ENCODE measurements at places on chromosomes 2 and 18.

GRCh38 chr2:85769236-85769982, 15.6 kb downstream of the ATOH8 start:
- DNase-seq: peak; percentile 28

DNA sequence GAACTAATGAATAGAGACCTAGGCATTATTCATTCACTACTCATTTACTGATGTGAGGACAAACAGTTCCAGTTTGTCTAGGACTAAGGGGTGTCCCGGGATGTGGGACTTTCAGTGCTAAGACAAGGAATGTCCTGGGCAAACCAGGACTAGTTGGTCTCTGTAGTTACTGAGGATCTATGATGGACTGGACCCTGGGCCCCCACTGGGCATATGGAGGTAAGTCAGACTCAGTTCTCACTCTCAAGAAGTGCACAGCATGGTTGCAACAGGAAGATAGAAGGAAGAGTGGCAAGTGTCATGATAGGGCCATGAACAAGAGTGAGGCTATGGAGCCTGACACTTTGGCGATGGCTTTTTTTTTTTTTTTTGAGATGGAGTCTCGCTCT, 128.2 kb downstream of the MYCN start:
- DNase-seq: no peak

- no peak for DNase-seq
Observed at GRCh38 chr2:120498121-120498520, 152.2 kb downstream of the INHBB start.

DNA sequence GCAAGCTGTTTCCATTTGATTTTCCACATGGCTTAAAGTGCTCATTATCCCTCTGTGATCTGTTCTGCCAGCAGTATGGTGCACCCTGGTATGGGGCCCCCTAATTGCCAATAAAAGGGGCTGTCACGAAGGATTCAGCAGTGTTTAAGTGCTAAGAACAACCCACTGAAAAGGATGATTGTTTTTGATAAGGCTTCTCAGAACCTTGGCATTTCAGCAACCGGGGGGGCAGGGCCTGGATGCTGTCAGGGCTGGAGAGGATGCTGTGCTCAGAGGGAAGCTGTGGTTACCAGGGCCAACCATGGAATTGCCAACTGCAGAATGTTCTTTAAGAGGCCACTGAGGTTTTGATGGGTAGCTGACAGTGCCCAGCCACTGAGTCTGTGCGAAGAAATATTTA, 117.8 kb downstream of the CTIF start:
- no peak for DNase-seq

DNA sequence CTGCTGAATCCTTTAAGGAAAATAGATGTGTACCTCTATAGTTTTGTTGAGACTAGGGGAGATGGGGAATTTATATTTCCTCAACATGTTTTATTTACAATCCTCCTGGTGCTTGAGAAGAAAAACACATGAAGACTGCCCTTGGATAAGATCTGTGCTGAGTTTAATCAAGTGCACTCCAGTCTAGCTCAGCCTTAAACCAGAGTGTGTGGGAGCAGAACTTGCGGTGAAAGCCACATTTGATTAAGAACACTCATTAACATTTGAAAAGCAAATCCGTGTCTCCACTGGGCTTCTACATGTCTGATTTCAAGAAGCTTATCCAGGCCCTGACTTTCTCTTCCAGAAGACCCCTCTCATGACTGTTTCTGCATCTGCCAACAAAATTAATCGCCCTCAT, 84.8 kb upstream of the ITGA6 start:
- DNase-seq: no peak

DNA sequence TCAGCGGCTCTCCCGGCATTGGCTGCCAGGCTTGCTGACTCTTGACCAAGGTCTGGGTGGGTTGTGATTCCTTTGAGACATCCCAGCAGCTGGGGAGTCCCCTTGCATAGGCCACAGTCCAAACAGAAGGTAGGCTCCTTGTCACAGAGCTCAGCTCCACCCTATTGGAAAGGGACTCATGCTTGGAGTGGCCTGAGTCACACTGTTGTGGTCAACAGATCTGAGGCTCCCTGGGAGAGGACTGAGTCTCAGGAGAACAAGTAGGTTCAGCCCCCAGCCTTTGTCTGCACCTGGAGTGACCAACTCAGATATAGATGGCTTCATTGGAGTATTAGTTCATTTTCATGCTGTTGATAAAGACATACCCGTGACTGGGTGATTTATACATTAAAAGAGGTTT, 32.1 kb upstream of the SH3BP4 start:
- no peak for DNase-seq

- DNase-seq: no peak
Observed at GRCh38 chr18:56770097-56770496, 118.9 kb downstream of the WDR7 start.

GRCh38 chr2:222526480-222527277, 102.3 kb downstream of the SGPP2 start:
- no peak for DNase-seq

GRCh38 chr18:24259869-24260641, 121.2 kb downstream of the CABYR start:
- DNase-seq: no peak

DNA sequence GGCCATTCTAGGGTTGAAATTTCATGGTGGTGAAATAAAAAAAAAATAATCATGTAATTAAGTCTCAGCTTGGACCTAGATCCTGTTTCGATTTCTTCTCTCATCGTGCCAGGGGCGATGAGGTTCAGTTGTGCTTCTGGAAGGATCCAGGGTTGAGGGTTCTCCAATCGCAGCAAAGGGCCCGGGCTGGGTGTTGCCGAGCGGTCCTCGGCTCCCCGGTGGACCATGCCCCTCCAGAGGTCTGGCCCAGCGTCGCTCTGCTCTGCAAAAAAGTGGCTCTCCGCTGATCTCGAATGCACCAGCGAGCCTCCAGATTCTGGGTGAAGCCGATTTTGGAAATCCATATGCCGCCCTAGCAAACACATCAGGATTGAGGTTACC, 39.0 kb downstream of the EN1 start:
- DNase-seq: no peak

DNA sequence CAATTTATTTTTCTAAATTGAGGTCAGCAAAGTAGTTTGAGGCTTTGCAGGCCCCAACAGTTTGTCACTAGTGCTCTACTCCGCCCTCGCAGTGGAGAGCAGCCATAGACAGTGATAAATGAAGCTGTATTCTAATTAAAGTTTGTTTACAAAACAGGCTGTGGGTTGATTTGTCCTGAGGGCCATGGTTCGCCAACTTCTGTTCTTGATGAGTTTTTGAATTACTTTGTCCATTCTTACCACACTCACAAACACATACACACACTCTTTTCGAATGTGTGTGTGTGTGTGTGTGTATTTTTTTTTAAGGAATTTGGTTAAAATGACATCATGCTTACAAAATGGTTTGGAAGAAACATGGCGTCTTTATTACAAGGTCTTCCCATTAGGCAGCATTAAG, 68.6 kb downstream of the MTCL1 start:
- no peak for DNase-seq

GRCh38 chr2:59096973-59097372, 855.8 kb upstream of the FANCL start:
- DNase-seq: no peak

DNA sequence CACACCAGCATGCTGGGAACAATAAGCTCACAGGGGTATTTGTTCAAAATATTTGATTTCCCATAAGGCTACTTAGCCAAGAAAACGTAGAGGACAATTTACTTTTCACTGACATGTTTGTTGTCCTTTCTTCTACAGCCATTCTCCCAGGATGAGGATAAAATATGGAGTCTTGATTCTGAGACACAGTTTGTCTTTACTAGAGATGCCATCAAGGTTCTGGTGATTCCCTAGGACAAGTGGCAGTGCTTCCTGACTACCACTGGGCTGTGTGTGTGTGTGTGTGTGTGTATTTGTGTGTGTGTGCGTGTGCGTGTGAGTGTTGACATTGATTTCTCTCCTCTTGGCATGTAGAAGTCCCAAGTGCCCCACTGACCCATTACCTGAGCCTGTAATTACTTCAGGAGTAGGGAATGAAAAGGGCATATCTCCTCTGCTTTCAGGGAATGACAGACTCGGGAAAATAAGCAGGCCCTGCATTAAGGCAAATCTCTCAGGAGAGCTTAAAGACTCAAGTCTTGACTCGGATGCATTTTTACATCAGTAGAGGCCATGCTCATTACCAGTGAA, 761.6 kb downstream of the DCC start:
- DNase-seq: no peak

- peak; percentile 46 for DNase-seq
Observed at GRCh38 chr18:9673296-9674251, 34.5 kb upstream of the RAB31 start.

GRCh38 chr2:17752892-17753802, 463 bp downstream of the SMC6 start:
- no peak for DNase-seq

DNA sequence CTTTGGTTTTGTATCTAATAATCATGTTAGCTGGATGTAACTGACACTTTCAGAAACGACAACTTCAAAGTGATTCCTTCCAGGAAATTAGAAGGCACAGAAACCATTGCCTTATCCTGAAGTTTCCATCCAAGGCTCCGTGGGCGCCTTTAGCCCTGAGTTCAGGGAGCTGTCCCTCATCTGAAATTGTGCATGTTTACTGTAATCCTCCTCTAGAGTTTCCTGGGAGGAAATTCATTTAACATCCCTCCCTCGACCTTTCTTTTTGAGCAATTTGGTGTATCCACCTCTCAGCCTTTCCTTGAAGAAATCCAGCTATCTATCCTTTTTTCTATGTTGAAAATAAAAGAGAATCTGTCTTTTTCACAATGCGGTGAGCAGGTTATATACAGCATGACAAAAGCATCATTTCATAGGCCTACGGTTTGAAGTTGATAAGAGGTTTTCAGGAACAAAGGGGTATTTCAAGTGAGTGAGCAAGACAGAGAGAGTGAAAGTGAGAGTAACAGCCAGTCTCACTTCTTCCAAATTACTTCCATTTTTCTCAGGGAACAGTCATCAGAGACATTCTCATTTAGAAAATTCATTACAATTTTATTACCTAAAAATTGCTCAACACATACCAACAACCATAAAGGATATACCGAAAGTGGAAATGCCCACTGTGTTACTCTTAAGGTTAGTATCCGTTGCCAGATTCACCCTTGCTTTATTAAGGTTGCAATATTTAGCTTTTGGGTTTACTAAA, 167.3 kb downstream of the MREG start:
- DNase-seq: no peak

DNA sequence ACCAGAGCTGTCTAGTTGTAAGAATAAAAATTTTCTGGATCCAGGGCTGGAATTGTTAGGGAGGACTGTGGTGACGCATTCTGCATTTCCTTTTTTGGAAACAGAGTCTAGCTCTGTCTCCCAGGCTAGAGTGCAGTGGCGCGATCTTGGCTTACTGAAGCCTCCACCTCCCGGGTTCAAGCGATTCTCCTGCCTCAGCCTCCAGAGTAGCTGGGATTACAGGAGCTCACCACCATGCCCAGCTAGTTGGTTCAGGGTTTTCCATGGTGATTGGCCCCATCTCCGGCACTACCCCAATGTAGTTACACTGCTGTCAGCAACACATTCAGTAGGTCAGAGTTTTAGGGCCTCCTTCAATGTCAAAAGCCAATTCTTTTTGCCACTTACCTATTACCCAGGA, 58.6 kb upstream of the RNF152 start:
- no peak for DNase-seq

GRCh38 chr18:79570266-79571201, 109.1 kb upstream of the CTDP1 start:
- no peak for DNase-seq

GRCh38 chr2:195319548-195320412, 337.2 kb upstream of the SLC39A10 start:
- no peak for DNase-seq

GRCh38 chr18:49412679-49413078, 47.8 kb downstream of the DYM start:
- no peak for DNase-seq

DNA sequence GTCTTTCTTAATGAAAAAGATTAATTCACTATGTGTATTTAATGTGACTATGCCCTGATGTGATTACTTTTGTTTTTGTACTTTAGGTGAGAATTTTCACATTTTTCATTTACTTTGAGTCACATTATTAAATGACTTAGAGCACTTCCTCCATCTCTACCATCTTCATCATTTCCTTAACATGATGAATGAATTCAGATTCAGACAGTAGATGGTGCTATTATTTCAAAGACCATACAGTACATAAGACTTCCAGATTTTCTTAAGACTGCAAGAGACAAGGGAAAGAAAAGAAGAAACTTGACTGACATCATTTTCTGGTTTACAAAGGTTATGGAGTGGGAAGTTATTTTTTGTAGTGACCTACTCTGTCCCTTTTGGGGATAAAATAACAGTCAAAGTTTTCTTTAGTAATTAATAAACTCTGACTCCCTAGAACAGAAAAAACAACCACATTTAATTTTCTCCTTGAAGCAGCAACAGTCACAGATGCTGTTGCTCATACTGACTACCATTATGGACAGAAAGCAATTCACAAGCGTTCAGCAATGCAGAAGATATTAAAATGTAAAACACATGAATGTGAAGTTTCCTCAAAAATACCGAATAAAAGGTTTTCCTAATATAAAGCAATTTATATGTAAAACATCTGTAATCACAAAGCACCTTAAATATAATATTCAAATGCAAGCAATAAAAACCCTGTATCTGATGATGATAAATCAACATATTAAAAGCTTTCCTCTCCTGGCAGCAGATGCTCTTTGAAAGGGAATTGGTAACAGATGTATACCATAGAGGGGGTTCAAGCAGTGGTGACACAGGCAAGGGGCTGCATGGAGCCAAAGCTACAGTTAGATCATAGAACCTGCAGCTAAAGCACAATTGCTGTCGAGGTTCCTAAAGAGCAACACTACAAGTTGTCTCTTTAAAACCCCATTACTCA, 1010.9 kb upstream of the NXPH2 start:
- DNase-seq: peak; percentile 66

DNA sequence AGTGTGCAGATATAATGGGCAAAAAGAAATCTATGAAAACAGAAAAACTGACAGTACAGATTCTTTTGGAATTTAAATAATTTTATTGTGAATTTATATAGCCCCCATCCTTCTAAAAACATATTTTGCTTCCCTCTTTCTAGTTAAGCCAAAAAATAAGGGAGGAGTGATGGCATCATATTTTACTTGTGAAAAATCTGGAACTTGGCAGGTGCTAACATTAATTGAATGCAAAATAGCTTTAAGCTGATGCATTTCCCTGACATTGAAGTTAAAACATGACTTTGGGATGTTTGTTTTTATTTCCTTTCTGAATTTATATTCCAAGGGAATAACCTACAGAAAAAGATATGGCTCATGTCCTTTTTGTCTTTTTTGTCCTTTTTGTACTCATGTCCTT, 82.6 kb upstream of the RBM44 start:
- no peak for DNase-seq

- no peak for DNase-seq
Observed at GRCh38 chr2:18154259-18154658, 275.8 kb downstream of the KCNS3 start.

DNA sequence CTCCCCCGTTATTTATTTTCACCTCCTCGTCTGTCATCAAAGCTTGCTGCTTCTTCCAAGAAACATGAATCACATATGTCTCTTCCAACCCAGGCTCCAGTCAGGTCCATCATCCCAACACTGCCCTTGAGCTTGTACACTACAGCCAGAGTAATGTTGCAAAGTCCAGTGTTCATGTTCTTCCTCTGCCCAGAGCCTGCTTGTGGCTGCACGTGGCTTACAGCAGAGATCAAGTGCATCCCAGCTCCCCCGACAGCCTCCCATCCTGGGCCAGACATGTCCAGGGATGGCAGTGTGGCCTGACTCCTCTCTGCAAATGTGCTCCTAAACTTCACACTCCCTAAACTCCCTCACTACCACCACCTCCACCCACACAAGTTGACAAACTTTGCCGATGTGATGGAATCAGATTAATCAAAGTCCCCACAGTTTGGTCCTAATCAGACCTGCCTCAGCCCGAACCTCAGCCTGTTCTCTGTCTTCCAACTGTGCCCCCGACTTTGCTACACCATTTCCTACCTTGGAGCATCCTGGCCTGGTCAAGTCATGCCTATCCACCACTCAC, 54.2 kb upstream of the MAPRE3 start:
- DNase-seq: no peak
